NCI-H1105 (cell line): ENCODE measurements at places on chromosomes 13 and 19.

DNA sequence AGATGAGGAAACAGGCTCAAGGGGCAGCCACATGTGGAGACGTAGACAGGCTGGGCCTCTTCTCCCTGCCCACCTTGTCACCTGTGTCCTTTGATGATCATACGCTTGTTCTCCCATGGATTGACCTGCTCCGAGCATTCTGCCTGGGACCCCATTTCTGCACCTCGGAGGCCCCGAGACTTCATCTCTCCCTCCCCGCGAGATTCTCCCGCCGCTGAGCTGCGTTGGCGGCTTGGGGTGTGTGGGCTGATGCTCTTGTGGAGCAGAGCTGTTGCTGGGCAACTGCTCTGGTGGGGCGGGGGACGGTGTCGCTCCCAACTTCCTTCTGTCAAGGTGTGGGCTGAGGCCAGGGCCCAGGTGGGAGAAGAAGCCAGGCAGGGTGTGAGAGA lies 22.1 kb downstream of the MAST3 start:
- no peak for DNase-seq

DNA sequence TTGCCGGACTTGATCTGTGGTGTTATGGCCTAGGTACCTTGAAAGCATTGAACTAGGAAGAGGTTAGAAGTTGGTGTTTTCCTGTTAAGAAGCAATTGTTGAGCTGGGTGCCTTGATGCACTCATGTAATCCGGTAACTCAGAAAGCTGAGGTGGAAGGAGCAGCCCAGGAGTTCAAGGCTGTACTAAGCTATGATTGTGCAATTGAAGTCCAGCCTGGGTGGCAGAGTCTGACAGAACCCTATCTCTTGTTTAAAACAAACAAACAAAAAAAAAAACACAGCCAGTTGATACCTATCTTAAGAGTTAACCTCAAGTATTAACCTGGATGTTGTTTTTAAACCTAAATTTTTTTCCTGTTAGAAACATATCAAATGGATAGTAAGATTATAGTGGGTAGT lies 19.3 kb downstream of the SAFB start:
- DNase-seq: no peak

DNA sequence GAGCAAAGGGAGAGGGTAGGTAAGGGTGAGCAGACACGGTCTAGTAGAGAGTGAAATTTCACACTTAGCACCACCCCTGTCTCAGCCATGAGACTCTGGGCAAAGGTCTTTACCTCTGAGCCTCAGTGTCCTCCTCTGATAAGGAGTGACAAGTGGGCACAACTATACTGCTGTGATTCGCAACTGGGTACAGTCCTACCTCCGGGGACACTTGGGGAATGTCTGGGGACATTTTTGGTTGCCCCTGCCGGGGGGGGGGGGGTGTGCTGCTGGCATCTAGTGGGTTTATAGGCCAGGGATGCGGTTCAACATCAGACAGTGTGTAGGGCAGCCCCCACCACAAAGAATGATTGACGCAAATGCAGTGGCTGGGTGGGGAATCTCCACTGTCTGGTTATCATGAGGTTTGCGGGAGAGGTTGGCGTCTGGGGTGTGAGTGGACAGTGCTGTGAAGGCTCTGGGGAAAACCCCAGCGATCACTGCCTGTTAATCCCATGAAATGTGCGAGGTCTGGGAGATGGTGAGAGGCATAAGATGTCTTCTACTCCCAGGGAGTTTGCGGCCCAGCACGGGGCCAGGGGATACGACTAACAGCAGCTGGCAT lies 4.3 kb downstream of the NACC1 start:
- DNase-seq: no peak

- DNase-seq: peak; percentile 79
Measured at GRCh38 chr19:12956446-12957388, at the start of gene GADD45GIP1. GADD45GIP1 (minus strand) TSS chr19:12957223; CDS start chr19:12957212, 11 bp downstream.

DNA sequence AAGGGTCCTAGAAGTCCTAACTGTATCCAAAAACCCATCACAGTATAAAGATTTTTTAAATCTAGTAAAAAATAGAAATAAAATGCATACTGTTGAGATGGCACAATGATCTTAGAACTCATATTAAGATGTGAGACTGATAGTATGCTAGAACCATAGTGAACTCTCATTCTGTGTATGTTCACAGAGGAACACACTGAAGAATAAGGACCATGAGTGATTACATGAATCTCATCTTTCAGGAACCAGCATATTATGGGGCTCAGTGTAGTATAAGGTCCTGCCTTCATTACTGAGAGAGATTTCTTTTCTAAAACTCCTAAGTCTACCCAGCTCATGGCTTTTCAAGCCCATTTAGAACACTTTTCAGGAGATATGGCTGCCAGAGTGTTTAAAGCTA lies 59.8 kb upstream of the RFC3 start:
- DNase-seq: no peak

- DNase-seq: no peak
Measured at GRCh38 chr19:32427536-32427935, 22.0 kb downstream of the DPY19L3 start.

GRCh38 chr19:56566904-56567273 lies 379 bp upstream of the ZNF470 start:
- DNase-seq: no peak

DNA sequence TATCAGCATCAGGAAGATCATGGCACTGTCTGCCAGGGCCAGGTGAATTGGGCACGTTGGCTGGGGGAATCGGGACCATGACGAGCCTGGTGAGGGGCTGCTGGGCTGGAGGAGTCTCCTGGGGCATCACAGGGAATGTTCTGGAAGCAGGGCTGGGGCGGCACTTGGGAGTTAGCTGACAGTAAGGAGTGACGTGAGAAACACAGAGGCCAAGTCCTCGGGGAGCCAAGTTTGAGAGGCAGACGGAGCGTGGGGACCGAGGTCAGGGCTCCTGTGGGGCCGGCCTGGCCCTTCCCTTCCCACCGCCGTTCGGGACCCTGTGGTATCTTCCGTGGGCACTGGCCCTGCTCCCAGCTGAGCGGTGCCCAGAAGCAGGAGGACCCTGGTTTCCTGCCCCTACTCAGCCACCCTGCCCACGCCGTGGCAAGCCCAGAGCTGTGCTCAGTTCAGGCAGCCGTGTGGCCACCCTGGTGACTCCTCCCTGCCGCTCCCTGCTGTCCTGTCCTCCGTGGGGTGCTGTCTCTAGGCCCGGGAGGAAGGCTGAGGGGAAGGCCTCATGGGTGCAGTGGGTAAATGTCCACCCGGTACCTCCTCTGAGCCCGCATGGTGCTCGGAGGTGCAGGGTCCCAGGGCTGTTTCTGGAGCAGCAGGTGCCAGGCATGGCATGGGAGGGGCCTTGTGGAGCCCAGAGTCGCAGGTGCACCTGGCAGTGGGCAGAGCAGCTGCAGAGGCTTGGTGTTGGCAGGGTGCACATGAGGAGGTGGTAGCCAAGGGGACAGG lies 25.2 kb downstream of the CRTC1 start:
- DNase-seq: peak; percentile 87

- no peak for DNase-seq
Measured at GRCh38 chr13:30318026-30318425, 10.7 kb upstream of the KATNAL1 start.

DNA sequence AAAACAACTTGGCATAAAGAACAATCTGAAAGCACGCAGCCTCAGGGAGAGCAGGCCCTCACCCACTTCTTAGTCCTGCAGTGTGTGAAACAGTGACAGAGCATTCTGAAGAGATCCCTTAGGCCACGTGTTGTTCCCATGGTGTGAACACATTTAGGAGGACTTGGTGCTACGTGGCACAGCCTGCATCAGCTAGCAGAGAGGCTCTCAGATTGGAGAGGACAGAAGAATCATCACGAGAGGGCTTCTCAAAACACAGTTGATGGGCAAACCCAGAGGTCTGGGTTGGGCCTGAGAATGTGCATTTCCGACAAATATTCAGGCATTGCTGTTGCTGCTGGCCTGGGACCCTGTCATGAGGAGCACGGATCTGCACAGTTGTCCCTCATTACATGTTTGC lies 26.1 kb upstream of the TFDP1 start:
- DNase-seq: no peak

GRCh38 chr13:108155185-108156106 lies 59.9 kb downstream of the LIG4 start:
- DNase-seq: peak; percentile 5

DNA sequence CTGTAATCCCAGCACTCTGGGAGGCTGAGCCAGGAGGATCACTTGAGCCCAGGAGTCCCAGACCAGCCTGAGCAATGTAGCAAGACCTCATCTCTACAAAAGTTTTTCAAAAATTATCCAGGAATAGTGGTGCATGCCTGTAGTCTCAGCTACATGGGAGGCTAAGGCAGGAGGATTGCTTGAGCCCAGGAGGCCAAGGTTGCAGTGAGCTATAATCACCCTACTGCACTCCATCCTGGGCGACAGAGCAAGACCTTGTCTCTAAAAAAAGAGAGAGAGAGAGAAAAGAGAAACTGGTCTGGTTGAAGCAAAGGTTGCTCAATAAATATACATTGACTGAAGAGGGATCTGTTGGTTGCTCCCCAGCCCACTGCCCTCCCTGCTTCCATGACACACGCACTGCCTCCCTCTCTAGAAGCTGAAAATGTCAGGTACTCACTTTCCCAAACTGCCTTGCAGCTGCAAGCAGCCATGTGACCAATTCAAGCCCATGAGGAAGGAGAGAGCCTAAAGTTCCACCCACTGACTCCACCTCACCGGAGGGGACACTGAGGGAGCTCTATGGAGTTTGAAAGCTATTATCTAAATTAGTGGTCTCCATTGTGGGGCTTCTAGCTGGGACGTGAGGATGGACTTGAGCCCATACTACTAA lies 14.0 kb downstream of the CEACAM16 start:
- no peak for DNase-seq

- DNase-seq: no peak
Measured at GRCh38 chr19:17866964-17867486, 4.7 kb upstream of the SLC5A5 start.

DNA sequence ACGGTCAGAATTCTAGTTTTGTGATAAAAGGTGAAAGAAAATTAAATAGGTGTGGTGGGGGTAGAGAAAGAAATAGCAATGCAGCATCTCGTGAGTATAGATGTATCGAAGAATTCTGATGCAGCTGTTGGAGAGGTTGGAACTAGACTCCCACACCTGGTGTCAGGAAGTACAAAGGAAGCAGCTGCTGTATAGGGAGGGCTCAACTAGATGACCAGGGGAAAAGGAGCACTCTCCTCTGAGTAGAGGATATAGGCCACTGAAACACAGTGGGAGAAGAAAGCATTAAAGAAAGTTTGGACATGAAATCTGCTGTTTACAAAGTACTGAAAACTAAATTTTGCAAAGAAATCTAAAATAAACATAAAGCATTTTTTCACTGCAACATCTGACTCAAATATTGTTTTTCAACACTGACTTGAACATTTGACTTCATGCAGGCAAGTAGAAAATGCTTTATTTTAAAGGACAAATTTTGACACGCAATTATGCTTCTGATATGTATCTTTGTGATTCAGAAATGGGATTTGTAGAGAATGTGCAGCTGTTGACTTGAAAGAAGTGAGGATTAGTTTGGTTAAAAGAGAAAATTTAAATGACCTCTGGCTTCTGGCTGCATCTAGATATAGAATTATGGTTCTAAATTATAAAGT lies 82.2 kb downstream of the MIPEP start:
- no peak for DNase-seq

GRCh38 chr19:3277649-3278048 lies 53.2 kb downstream of the CELF5 start:
- no peak for DNase-seq

DNA sequence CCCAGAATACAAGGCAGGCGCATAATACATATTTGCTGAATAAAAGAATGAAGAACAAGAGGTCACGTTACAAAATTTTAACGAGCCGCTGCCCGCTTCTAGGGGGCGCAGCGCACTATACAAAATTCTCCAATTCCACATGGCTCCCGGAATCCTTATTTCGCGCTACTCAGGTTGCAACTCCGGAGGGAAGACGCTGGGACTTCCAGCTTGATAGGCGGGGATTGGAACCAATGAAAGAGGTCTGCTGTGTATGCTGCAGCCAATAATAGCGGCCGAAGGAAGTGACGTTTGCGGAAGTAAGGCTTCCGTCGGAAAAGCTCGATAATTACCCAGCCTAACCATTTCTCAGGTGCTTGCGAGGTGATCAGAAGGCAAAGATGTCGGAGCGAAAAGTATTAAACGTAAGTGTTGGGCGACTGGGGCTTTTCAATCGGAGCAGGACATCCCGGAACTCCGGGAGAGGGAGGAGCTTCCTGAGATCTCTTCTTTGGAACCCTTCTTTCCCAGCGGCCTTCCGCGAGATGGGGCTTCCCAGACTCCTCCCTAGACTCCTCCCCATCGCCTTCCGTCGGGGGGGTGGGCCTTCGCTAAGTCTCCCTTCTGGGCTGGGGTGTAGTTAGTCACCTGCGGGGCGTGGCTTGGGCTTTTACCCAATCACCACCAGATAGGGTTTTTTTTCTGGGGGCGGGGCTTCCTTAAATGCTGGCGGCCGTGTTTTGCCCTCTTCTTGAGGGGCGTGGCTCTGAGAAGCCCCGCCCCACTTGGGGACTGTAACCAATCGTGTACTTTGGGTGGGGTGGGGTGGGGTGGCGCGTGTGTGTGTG lies at the start of gene YJU2:
Gene YJU2, plus strand, starts transcription at position 314 of the 827 bp plus-strand sequence. Its CDS starts 67 bp downstream, at position 381.
- peak; percentile 99 for DNase-seq

GRCh38 chr13:39496506-39496905 lies 106.5 kb downstream of the LHFPL6 start:
- DNase-seq: no peak

GRCh38 chr19:13016245-13016627 lies 21.0 kb downstream of the NFIX start:
- DNase-seq: no peak
